Caudate nucleus (tissue), 63 donors: ENCODE measurements at places on chromosomes 11 and 22.

GRCh38 chr11:57568330-57568766, 876 bp upstream of the UBE2L6 start:
- DNase-seq, result no peak

DNA sequence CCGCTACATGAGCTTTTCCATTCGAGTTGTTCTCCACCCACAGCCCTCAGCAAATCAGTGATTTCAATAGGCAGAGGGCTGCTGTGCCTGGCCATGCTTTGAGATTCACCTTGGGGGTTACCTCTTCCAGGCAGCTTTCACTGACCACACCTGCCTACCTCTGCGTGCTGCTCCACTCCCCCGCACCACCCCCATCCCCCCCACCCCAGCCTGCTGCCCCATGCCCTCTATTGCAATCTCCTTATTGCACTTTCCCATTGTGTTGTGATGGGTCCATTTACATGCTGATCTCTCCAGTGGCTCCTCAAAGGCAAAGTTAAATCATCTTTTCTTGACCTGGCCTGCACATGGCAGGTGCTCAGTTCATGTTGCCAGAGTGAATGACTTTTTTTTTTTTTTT, 18.0 kb upstream of the POLA2 start:
- DNase-seq, result no peak

DNA sequence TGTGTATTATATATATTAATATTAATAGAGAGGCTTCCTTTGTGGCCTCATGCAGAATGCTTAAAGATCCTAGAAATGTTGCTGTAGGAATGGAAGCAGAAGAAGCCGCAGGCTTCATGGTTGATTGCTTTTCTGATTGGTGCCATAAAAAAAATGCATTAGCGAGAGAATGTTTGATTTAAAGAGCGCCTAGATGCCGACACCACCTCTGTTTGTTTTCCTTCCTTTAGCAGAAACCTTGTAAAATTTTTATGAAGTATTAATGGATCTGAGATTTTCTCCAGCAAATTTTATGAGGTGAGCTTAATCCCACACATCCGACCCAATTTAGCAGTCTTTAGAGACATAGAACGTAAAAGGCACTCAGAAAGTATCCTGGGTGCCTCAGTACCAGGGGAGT, 587.5 kb downstream of the NTM start:
- no peak for DNase-seq

- DNase-seq, result no peak
These were observed 56.4 kb downstream of the PARVA start for GRCh38 chr11:12433571-12434324.

GRCh38 chr11:17498058-17498457, 21.4 kb upstream of the ABCC8 start:
- no peak for DNase-seq
